Activated T-cell treated with anti-CD3 and anti-CD28 coated beads, Interleukin-2, amount 50 U/mL, for 4 hours (primary cell): ENCODE measurements at places on chromosomes 13 and 19. TPM values are rescaled to one million over a fixed set of nuclear protein-coding genes. Genes with fewer than 3 reads are reported as not detected.

Gene UCHL3
- total RNA-seq, result 56.6 TPM

Gene LRP3
- 0.71 TPM for total RNA-seq

Gene PRRG2
- 1.0 TPM for total RNA-seq

Gene ZNF761
- total RNA-seq, result 8.4 TPM

Gene GPC5
- total RNA-seq, result not detected

Gene C13orf42
- not detected for total RNA-seq

Gene PRR36
- total RNA-seq, result 0.08 TPM

- no peak for DNase-seq
Measured at GRCh38 chr13:20848944-20849343, 53.6 kb downstream of the XPO4 start.

- DNase-seq, result no peak
Measured at GRCh38 chr19:48618278-48618915, 581 bp downstream of the RPL18 start.

GRCh38 chr13:69706807-69707206, 400.8 kb upstream of the ATXN8OS start:
- no peak for DNase-seq

DNA sequence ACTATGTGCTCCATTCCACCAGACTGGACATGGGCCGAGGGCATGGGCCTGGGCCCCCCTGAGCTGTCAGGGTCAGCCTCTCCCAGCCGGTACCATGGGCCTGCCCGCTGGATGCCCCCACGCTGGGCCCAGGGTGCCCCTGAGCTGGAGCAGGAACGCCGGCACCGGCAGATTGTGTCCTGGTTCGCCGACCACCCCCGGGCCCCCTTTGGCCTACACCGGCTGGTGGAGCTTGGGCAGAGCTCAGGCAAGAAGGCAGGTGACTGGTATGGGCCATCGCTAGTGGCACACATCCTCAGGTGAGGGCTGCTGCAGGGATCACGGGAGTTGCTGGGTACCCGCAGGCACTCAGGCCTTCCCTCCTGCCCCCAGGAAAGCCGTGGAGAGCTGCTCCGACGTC, 3.1 kb downstream of the ATG4D start:
- DNase-seq, result no peak

- DNase-seq, result peak; percentile 45
Measured at GRCh38 chr13:20182231-20182846, 10.4 kb downstream of the GJB2 start.

DNA sequence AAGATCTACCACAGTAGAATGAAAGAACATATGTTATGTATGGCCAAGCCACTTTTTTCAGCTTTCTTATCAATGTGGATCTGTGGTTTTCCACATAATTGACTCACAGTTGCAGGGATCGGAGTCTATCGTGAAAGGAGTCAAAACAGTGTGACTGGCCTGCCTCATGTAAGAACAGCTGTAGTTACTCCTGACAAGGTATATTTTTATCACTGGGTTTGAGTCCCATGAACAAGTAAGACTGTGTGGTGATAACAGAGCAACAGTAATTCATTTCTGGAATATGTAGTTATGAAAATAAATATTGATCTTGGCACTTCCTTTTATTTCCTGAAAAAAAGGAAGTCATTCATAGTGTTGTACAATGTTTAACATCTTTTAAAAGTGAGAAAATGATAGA, 416.6 kb downstream of the KLF12 start:
- no peak for DNase-seq

GRCh38 chr13:94996445-94996844, 284.1 kb upstream of the SOX21 start:
- DNase-seq, result no peak

DNA sequence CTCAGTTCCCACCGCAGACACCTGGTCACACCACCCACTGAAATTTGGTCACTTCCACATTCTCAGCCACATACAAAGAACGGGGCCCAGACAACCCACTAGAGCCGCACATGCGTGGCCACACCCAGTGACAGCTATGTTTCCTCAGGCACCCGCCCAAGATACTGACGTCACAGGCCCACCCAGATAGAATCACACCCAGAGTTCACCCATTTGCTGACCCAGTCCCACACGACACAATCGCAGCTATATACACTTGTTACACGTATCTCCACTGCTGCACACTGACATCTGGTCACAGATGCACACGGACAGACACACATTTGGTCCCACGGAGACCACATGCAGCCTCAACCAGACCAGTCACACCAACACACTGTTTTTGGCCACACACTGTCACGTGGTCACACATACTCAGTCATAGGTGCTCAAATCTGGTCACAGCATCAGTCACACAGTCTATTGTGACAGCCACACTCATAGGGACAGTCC, 2.9 kb downstream of the NUMBL start:
- DNase-seq, result no peak

- no peak for DNase-seq
Measured at GRCh38 chr13:100213576-100213975, 124.7 kb downstream of the PCCA start.

- no peak for DNase-seq
Measured at GRCh38 chr13:43272851-43273250, 249.5 kb downstream of the DNAJC15 start.

DNA sequence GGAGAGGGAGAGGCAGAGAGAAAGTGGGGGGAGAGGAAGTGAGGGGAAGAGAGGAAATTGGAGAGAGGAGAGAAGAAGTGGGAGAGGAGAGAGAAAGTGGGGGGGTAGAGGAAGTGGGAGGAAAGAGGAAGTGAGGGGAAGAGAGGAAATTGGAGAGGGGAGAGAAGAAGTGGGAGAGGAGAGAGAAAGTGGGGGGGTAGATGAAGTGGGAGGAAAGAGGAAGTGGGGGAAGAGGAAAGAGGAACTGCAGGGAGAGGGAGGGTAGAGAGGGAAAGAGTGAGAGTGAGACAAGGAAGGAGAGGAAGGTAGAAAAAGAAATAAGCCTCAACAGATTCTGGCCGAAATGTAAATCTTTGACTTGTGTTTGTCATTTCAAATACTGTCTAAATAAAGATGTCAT, 146.6 kb downstream of the KLF12 start:
- DNase-seq, result no peak

DNA sequence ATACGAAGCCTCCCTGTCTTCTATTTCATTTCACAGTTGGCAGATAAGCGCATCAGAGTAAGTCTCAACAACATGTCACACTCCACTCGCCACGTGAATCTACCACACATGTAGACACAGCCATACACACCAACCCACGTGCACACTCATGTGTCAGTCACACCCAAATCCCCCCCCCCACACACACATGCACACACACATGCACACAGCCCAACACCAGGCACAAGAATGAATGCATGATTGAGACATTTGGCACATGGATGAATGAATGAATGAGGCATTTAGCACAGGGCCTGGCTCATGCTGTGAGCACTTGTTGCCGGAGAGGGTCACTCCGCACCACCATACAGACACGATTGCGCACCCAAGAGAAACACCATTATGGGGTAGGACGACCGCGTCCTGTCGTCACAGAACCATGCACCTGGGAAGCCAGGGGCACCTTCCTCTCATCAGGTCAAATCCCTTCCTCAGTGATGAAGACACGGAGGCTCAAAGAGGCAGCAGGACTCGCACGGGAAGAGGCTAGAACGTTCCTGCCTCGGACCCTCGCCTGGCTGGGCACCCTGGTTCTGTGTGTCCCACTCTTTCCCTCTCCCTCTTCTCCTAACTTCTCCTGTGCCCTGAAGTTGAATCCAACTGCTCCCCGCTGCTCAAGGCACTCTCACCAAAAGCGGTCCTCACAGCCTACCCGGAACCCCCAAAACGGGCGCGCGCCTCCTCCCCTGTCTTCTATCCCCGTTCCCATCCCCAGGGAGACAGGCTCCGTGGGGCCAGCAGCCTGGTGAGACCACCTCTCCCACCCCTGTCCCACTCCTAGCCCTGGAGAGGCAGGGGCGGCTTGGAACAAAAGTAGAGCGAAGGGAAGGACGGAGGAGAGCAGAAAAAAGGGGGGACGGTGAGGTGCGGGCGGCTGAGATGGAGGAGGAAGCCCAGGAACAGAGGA, 1.3 kb downstream of the MEIS3 start:
- DNase-seq, result no peak

DNA sequence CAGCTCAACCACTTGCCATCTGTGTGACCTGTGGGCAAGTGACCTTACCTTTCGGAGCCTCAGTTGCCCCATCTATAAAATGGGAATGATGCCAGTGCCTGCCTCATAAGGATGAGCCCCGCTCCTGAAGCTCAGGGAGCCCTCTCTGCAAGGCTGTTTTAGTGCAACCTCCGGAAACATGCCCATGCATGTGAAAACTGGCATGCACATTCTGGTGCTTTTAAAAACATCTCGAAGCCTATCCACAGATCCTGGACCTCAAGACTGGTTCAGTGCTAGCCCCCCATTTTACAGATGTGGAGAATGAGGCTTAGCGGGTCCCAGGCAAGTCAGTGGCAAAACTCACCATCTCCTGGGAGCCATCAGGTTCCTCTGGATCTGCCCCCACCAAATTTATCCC, 5.6 kb downstream of the CADM4 start:
- DNase-seq, result no peak

GRCh38 chr13:98313922-98314292, 136.8 kb upstream of the RNF113B start:
- DNase-seq, result no peak

GRCh38 chr13:110322828-110323171, 15.7 kb downstream of the COL4A2 start:
- DNase-seq, result no peak

- DNase-seq, result no peak
Measured at GRCh38 chr19:11756965-11757364, 9.8 kb upstream of the ZNF441 start.

DNA sequence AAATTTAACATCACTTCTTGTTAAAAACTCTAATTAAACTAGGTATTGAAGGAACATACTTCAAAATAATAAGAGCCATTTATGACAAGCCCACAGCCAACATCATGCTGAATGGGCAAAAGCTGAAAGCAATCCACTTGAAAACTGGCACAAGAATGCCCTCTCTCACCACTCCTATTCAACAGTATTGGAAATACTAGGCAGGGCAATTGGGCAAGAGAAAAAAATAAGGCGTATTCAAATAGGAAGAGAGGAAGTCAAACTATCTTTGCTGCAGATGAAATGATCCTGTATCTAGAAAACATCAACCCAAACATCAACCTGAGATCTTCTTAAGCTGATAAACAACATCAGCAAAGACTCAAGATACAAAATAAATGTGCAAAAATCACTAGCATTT, 15.6 kb upstream of the LILRB1 start:
- no peak for DNase-seq

DNA sequence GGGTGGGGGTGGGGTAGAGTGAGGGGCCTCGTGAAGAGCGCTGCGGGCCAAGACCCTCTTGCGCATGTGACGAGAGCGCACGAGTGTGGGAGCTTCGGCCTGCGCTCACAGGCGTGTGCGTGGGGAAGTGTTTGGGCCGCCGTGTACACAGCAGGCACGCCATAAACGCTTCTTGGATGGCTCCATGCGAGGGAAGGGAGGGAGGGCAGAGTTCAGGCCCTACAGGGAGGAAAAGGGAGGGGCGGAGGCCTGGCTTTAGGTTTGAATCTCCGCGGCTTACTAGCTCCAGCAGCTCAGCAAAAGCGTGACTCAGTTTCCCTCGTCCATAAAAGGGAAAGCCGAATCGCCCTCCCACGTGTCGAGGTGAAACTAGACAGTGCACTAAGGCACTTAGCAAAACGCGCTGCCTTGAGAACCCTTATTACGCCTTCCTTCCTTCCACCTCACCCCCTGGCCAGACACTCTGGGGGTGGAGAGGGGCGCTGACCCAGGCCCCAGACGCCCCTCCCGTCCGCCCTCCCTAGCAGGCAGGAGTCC, 12.5 kb downstream of the GADD45B start:
- DNase-seq, result no peak

- DNase-seq, result no peak
Measured at GRCh38 chr13:29362849-29363604, 232.5 kb downstream of the SLC7A1 start.

GRCh38 chr19:35462476-35462953, 14.5 kb downstream of the FFAR2 start:
- DNase-seq, result no peak
